AG04450 (cell line): ENCODE measurements at places on chromosomes 7 and 10.

- DNase-seq, result no peak
Observed at GRCh38 chr10:132466520-132467463, 69.8 kb downstream of the PWWP2B start.

DNA sequence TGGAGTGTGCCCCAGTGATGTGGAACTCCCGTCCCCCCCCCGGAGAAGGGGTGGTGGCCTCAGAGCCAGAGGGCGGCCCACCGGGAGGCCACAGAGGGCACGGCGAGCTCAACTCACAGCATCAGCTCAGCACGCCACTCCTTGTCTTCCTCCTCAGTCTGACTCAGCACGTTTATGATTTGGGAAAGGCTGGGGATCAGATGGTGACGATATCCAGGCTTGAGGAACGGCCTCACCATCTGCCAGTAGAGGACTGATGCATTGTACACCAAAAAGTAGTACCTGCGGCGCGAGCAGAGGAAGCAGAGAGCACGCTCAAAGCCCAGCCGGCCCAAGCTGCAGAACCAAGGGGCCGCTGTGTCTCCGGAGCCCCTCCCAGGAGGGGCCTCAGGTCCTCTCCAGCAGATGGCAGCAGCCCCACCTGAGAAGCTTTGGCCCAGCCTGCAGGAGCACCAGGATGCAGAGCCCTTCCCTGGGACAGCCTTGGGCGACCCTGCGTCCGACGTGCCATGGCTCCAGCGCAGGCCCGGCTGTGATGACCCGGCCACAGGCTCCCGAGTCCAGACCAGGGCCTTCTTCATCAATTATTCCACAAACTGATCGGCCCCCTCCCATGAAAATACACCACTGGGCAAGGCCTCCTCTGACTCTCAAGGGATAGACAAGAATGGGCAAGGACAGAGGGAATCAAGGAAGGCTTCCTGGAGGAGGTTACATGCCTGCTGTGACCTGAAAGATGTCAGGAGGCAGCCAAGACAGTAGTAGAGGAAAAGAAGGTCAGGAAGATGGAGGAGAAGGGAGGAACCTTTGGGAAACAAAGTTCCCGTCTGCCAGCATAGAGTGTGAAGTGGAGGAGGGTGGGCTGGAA, 3.7 kb downstream of the CFAP46 start:
- DNase-seq, result no peak

DNA sequence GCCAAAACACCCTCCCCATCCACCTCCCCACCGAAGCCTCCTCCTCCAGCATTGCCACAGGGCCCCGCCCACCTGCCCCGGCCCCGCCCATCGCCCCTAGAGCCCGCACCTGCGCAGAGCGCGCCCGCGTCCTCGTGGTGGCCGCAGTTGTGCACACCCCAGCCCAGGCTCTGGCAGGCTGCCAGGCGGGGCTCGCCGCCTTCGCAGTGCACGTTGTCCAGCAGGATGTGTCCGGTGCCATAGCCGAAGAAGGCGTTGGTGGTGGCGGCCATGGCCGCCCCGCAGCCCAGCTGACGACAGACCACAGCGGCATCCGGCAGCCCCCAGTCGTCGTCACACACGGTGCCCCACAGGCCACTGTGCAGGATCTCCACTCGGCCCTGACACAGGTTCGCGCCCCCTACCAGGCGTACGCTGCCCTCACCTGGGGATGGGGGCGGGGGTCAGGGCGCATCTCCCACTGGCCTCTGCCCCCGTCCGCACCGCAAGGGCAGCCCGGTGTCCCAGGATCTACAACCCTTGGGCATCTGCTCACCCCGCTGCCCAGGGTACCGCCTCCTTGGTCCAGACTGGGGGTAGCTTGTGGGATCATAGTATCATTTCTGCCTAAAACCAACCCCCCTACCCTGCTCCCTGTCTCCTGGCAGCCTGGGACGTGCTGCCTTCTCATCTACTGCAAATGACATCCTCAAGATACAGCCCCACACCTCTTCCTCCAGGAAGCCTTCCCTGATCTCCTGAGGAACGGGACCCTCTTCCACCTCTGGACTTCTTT, 11.9 kb downstream of the SSC4D start:
- DNase-seq, result no peak

- no peak for DNase-seq
Observed at GRCh38 chr7:27484451-27484850, 178.2 kb downstream of the HIBADH start.

DNA sequence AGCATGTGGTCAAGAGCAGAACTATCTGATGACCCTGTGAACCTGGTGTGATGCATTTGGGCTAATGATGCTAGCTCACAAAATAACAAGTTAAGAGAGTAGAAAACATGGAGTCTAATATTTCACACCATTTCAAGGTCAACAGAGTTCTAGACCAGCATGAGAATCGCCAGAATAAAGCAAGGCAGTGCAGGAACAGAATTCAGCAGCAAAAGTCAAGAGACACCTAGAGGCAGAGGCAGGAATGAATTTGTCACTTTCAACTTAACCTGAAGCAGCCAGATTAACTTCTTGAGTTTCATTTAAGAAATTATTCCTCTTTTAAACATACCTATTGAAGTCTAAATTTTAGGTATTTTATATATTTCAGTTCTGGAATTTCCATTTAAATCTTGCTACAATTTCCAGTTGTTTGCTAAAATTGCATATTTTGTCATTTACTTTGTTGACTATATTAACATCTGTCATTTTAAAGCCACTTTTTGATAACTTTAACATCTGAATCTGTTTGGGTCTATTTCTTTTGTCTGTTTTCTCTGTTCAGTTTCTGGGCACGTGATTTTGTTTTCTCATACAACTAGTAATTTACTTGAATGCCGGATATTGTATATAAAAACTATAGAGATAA, 44.2 kb upstream of the PRSS58 start:
- no peak for DNase-seq

DNA sequence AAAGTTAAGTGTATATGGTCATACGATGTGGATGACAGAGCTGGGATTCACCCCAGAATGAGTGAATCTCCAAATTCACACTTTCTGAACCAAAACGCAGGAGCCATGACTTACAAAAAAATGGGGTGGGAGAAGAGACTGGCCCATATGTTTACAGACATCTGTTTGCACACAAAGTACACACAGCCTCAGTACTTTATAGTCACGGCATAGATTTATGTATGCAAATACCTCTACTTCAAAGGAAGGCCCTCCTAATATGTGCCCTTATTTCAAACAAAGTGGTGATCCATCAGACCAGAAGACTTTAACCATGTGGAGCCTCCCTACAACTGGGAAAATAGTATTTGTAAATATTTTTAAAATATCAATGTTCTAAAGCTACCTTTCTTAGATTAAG, 22.2 kb upstream of the JMJD1C start:
- no peak for DNase-seq

GRCh38 chr7:148698007-148698396, 701 bp upstream of the CUL1 start:
- no peak for DNase-seq

DNA sequence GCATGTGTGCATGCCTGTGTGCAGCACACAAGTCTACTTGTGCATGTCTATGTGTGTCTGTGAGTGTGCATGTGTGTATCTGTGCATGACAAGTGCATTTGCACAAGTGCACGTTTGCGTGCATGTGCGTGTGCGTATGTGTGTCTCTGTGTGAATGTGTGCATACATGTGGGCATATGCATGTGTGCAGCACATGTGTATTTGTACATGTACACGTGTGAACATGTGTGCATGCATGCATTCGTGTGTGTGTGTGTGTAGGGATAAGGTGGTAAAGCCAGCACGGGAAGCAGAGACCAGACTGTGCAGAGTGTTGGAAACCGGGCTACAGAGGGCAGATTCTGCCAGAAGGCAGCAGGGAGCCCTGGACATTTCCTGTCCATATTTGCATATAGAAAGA, 35.9 kb upstream of the GNA12 start:
- DNase-seq, result no peak
